ENCODE measurements at places on chromosomes 7 and 10. TPM values are rescaled to one million over a fixed set of nuclear protein-coding genes. Genes with fewer than 3 reads are reported as not detected.

DNA sequence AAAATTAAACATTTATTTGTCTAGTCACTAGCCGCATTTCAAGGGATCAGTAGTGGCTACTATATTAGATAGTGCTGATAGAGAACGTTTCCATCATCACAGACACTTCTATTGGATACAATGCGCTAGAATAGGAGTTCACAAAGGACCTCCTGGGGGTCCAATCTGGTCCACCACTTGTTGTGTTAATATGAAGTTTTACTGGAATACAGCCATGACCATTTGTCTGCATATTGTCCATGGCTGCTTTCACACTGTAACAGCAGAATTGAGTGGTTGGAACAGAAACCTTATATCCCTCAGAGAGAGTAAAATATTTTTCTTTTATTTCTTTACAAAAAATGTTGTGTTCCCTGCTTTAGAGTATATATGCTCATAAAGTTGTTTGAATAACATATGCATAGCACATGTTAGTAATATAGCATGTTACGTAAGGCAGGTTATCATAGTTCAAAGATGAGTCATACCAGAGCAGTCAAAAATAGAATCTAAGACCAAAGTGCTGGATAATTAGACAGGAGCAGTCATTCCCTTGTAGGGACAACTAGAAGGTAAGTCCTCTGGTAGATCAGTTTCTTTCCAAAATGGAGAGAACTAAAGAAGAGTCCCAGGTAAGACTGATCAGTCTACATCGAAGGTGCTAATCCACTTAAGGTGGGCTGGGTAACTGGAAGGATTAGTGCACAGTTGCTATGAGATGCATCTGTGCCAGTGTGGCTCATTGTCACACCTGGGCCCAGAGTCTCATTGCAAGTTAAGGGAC lies 14.9 kb downstream of the BZW2 start:
- DNase-seq: no peak

The TMEM26 gene
- 14.3 TPM for total RNA-seq

DNA sequence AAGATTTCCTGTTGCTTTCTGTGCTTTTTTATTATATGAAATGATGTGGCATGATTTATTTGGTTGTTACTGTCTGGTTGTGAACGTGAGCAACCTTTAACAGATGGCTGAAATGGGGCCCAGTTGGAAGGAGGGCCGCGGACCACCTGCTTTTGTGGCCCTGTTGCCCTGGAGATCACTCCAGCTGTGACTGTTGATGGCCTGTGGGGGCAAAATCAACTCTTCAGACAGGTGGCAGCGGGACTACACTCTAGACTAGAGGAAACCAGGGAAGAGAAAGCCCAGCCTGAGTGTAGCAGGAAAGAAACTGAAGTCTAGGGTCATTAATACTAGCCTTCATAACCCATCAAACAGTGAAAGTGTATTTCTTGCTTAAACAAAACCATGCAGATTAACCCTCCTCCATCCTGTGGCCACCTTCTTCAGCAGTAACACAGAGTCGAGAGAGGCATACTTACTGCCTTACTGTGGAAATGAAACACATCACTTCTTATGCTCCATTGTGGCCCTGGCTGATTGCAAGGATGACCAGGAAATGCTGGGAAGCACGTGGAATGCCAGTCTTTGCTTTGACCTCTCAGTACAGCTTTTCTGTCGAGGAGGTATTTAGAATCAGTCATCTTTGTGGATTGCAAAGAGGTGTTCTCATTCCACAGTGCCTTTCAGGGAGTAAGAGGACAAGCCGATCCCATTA lies 80.5 kb downstream of the CCNY start:
- no peak for DNase-seq

GRCh38 chr10:102457591-102458150 lies 6.3 kb upstream of the C10orf95 start:
- DNase-seq: no peak

- DNase-seq: no peak
Measured at GRCh38 chr10:46233181-46233580, 53.6 kb upstream of the ANTXRL start.

The SUN3 gene
- 0.49 TPM for total RNA-seq

The OPN1SW gene
- not detected for total RNA-seq

DNA sequence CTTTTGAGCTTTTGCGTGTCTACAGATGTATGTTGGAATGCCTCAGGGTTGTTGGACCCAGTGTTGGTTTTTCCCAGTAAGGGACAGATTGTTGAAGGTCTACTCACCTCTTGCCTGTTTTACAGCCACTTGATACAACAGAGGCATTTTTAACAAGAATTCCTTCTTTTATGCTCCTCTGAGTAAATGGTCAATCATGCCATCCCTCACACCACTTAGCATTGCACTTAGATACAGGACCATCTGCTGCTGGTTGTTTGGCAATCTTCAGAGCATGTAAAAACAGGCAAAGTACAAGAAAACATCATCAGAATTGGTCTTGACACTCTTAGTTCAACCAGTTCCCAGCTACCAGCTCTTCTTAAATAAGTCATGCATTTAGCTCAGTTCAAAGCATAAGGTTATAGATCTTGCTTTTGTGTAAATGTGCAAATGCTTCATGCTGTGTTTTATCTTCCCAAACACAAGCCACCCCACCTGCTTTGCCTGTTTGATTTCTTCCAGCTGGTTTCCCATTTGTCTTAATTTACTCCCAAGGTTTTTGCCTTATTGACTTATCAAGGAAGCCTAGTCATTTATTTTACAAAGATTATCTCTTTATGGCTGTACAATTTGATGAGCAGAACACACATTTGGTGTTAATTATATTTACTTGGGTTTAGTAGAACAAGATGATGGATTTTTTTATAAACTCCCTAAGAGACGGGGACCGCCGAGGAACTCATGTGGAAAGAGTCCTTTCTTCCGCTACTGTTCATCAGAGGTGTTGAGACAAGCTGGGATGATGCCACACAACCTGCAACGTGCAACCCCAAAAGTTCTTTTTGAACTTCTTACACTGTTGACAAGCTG lies 136.6 kb downstream of the AHR start:
- DNase-seq: no peak

The ZNF365 gene
- total RNA-seq: 22.8 TPM

DNA sequence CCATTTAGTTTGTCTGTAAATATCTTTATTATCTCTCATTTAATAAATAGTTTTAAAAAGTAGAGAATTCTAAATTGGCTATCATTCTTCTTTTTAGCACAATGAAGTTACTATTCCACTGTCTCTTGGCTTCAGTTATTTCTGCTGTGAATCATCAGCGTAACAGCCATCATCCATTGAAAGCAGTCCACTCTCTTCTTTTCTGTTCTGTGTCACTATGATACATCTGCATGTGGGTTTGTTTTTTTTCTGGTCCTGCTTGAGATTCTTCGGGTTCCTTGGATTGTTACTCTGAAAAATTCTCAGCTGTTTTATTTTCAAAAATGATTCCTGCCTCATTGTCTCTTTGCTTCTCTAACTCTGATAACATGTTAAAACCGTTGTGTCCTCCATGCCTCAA lies 52.5 kb downstream of the CSGALNACT2 start:
- DNase-seq: no peak

- peak; percentile 41 for DNase-seq
Measured at GRCh38 chr7:30505174-30505697, 607 bp upstream of the GGCT start.

DNA sequence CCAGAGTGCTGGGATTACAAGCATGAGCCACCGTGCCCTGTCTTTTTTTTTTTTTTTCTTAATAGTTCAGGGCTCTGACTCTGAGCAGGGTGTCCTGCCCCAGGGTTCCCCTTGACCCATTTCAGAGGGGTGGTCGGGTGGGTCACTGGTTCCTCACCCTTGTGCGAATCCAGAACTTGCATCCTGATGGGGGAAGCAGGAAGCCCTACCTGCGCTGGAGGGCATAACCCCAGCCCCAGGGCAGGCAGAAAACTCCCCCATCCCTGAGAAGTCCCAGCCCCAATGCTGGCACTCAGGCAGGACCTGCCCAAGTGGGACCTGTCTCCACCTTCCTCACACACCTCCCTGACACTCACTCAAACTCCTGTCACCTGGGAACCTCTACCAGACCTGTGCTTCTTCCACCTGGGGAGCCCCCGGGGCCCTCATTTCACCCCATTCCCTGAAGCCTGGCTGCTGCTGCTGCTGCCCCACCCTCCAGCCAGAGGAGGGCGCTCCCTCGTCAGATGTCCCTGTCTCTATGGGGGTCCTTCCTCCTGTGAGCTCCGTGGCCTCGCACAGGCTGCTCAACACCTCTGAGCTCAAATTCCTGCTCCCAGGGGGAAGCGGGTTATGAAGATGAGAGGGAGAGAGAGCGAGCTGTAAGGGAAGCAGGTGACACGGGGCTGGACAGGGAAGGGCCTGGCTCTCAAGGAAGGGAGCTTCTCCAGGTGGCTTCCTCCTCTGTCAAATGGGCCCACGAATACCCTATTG lies 15.1 kb upstream of the ZNF273 start:
- no peak for DNase-seq

DNA sequence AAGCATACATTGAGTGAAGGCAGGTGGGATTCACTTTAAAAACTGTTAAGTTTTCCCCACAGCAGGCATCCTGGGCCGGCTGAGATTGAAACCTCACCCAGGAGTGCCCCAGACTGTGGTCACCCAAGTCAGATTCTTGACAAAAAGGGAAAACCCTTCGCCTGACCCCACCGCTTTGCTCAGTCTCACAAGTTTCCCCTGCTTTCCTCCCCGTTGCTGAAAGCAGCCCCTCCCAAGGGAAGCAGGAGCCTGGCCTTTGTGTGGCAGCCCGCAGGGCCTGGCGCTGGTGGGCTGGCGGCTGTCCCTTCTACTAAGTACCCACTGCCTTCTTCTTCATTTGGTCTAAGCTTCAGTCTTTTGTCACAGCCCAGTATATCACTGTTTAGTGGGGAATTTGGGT lies 16.0 kb downstream of the RNF32 start:
- no peak for DNase-seq

The FRG2B gene
- total RNA-seq: not detected

The GBF1 gene
- total RNA-seq: 65.0 TPM

The SSBP1 gene
- total RNA-seq: 174 TPM

All from Panc1 (cell line).